ENCODE measurements at places on chromosomes 11 and 22.

DNA sequence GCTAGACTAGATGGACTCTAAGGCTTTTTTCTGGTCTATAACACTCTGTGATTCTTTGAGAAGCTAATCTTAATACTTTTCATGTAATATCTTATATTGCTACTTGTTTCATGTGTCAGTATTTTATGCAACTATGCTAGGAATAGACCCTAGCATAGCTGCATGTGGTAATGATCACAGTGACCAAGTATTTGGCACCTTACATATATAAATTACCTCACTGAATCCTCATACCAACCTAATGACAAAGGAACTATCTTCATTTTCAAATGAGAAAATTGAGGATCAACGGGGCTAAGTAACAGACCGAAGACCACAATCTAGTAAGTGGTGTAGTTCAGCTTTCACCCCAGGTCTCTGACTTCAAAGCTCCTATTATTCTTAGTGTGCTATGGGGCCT, 327.3 kb upstream of the PITPNB start:
- no peak for DNase-seq

- DNase-seq = no peak
Measured at GRCh38 chr11:4826425-4826824, 5.3 kb downstream of the OR51F2 start.

- DNase-seq = no peak
Measured at GRCh38 chr11:15616130-15617105, 501.7 kb downstream of the INSC start.

DNA sequence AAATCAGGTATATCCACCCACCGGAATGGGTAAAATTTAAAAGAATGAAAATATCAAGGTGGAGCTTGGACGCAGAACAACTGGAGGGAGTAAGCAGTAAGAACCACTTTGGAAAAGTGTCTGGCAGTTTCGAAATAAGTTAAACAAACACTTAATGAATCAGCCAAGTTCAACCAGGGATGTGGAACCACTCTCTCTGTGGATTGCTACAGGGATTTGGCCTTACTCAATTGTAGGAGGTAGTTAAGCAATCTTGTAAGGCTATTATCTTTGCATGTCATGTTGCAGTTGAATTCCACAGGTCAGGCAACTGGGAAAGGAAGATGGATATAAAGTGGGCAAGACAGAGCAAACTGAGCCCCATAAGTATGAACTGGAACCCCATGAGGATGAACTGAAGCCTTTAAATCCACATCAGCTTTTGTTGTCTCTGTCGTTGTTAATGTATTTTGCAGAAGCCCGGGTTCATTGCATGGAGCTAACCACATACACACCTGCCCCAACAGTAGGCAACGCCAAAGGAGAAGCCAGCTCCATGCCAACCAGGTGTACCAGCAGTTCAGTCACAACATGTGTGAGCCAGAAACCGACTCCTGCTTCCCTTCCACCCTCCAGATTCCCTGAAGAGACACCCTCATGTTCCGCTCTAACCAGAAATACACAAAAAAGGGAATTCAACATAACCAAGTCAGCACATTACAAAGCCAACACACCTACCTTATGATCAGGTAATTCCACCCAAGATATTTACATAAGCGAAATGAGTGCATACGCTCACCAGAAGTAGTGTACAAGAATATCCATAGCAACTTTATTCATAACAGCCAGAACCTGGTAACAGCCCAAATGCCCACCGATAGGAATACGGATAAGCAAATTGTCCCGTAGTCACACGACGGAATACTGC, 8.0 kb upstream of the SLC43A3 start:
- DNase-seq = no peak

DNA sequence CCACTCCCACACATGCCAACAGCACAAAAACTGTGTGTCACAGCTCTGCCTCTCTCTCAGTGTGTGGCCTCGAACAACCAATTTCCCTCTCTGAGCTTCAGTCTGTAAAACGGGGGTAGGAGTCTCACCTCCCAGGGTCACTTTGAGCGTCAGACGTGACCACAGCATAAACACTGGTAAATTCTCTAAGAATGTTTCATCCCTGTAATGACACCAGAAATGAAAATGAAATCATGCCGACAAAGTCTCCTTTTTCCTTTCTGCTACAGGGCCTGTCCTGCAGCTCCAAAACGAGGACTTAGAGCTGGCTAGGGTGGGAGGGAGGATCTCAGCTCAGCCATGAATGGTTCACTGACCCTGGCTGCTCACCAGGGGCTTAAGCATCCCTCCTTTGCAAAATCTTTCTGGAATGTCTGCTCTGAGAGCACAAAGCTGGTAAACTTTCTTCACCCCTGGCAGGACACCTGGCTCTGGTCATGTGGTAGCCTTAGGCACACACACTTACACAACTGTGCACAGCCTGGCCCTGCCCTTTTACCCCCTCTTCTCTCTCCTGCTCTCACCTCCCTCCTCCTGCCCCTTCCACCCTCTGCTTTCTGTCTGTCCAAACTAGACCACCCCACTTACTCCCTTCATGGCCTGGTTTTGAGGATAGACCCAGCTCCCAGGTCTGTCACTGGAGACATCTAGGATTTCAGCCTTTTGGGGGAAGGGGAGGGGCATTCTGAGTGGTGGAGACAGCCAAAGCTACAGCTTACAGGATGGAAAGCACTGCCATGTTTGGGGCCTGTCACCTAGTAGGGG, 12.3 kb upstream of the TSKU start:
- no peak for DNase-seq

GRCh38 chr11:69161117-69161407, 5.3 kb downstream of the SMIM38 start:
- DNase-seq = no peak

DNA sequence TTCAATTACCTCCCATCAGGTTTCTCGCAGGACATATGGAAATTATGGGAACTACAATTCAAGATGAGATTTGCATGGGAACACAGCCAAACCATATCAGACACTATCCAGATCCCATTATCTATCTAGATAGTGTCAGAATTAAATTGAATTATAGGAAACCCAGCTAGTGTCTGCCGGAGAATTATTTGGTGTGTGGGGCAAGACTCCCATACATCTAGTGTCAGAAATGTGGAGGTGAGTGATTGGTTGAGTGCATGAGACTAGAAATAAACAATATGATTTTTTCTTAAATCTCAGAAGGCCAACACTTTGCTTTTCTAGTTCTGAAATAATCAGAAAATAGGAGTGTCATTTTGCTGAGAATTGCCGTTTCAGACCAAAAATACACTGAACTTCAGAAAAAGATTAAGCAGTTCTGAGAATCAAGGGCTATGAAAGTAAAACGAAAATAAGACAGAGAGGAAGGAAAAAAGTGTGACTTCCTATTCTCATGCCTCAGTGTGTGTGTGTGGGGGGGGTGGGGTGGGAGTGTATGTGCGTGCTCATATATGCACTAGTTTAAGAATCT, 21.3 kb downstream of the CASP12 start:
- peak; percentile 60 for DNase-seq

- no peak for DNase-seq
Measured at GRCh38 chr22:35135165-35135564, 69.2 kb downstream of the ISX start.

DNA sequence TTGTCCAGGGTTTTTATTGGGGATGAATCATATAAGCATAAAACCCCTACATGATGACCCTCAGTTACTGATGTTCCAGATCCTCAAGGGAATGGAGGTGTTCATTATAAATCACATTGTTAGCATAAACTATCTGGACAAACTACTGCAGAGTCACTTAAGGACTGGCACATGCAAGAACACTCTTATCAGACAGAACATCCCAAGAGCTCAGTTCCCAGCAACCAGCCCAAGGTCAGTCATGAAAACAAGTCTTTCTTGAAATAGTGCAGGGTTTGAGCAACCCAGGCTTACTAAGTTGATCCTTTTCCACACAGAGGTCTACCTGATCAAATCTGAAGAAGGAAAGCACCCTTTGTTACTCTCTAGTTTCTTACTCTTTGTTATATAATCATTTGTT, 13.5 kb upstream of the PTS start:
- no peak for DNase-seq

GRCh38 chr11:91921974-91922373, 302.6 kb upstream of the FAT3 start:
- no peak for DNase-seq

DNA sequence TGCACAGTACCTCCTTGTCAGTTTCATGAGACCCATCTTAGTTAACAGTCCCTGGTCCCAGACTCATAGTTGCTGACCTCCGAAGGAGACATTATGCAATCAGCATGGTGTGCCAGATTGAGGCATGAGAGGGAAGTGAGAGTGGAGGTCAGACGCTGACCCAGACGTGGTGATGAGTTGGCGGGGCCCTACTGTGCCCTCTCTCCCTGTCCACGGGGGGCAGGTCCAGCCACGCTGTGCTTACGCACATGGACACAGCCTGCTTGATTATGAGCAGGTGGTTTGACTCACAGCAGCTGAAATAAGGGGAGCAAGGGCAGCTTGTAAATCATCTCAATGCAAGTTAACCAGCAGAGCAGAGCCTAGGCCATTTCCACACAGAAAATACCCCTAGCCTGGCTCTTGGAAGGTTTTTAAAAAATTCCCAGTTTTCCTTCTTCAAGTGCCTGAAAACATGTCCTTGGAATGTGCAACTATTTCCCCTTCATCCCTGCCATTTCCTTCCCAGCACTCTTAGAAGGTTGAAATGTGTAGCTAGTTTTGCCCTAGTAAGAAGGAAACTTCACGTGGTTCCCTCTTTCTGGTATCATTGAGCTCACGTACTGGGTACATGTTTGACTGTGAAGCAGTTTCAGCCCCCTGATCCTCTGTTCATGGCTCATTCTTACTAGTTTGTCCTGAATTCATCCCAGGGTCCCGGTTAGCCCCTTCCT, 122.6 kb upstream of the SORL1-AS1 start:
- DNase-seq = no peak

DNA sequence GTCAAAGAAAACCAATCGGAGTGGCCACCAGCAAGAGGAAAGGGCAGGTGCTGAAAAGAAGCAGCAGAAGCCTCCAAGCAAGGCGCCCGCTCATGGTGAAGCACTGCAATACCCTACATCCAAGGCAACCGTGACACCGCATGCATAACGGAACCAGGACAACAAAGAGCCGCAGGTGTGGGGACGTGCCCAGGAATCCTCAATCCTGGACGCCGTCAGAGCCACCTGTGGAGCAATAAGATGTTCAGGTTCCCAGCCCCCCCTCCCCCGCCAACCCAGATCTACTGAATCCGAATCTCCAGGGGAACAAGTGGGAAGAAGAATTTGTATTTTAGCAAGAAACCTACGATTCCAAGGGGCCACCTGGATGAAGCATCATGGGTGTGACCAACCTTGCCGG, 70.8 kb downstream of the SHANK2 start:
- no peak for DNase-seq

DNA sequence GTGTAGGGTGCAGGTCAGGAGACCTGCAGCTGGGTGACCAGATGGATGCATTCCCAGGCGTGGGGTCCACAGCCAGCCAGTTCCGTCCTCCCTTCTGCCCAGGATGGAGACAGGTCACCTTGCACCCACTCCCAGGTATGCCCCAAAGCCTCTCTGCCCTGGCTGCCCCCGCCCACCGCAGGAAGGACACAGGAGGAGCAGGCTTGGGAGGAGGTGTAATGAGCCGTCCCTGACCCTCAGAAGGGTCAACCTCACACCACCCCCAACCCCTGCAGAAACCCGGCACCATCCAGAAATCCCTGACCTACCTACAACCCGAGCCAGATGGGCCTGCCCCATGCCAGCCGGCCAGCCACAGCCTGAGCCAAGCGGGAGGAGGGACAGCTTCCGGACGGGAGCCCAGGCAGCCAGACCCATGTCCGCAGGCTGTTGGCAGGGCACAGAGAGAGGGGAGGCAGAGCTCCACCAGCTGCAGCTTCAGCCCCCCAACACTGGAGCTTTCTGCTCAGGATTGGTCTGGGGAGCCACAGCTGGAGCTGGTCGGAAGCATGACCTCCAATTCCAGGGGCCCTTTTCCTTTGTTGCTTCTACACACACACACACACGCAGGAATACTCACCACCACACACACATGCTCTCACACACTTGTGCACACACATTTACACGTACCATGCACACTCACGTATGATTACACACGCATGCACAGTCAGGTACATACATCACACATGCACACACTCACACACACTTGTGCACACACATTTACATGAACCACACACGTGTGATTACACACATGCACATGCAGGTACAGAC, 5.3 kb downstream of the IFITM10 start:
- DNase-seq = no peak

- DNase-seq = no peak
Measured at GRCh38 chr11:73135346-73136284, 6.5 kb downstream of the FCHSD2 start.

- no peak for DNase-seq
Measured at GRCh38 chr22:26616650-26617049, 1.2 kb downstream of the CRYBB1 start.

GRCh38 chr11:120249279-120250262, 9.6 kb downstream of the POU2F3 start:
- DNase-seq = no peak

DNA sequence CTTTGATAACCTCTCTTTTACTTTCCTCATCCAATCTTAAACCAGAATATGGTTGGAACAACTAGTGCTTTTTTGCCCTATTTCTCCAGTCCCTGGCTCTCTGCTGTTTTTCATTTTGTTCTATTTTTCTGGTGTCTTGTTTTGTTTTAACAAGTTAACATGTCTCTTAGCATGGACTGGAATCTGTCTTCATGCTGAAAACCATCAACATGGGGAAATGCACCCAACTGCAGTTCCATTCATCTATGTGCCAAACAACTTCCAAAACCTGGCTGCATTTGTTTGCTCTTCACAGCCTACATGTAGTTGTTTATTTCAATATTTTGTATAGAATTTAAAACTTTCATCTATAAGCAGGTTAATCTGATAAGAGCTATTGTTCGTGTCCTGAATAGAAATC, 46.8 kb upstream of the NOX4 start:
- no peak for DNase-seq

- DNase-seq = no peak
Measured at GRCh38 chr22:37564111-37564711, 3.9 kb downstream of the CDC42EP1 start.

GRCh38 chr11:94806014-94806413, 37.9 kb downstream of the AMOTL1 start:
- DNase-seq = no peak

DNA sequence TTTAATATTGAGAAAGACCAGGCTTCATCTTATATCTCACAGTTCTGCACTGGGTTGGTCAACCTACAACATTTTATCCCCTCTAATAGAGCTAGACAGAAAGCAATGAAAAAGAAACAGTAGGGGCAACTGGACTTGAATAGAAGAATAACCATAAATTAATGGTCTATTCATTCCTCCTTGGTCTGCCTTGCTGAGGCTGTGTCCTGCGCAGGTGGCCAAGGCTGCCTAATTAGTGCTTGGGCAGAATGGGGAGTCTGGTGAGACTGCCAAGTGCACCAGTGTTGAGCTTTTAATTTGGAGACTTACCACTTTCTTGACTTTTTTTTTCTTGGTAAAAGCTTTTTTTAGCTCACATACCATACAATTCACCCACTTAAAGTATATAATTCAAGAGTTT, 35.0 kb upstream of the SPON1 start:
- DNase-seq = no peak

DNA sequence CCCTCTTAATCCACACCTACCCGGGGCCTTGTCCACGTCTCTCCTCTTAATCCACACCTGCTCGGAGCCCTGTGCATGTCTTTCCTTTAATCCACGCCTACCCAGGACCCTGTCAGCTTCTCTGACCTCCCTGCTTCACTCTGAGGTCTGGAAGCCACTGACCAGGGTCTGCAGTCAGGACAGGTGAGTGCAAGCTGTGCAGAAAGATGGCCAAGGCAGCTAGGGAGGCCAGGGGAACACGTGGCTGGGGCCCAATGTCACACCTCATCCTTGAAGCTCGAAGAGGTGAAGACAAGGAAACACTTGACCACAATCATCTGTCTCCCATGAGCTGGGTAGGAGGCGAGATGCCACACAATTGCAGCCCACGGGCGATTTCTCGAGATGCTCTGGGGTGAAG, 1516.9 kb downstream of the BRD1 start:
- no peak for DNase-seq

Measured in T-helper 2 cell (primary cell).